Esophagus muscularis mucosa (tissue), 4 donors: ENCODE measurements at places on chromosomes 3 and 15. TPM values are rescaled to one million over a fixed set of nuclear protein-coding genes. Genes with fewer than 3 reads are reported as not detected.

DNA sequence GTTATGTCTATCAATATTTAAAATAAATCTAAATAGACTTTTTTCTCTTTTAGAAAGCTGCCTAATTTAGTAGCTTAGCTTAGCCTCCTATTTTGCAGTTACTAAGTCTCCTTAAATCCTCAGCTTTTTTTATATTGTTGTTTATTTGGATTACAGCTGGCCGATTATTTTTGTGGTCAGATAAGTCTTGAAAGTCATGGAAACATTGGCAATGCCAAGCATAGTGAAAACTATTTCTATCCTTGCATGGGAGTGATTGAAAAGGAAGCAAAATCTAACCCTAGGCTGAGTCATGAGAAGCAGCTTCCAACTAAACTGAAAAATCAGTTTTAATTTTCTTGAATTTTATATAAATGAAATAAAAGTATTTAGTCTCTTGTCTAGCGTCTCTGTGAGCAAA is 1063.0 kb upstream of the GBE1 start:
- no peaks in the 10 kb centered on the region for H3K36me3 ChIP-seq
- no peak overlapping the region for H3K27ac ChIP-seq
- DNase-seq = no peak
- no peak overlapping the region for H3K4me3 ChIP-seq
- no peaks in the 10 kb centered on the region for H3K4me1 ChIP-seq
- H3K27me3 ChIP-seq = no peaks in the 10 kb centered on the region

- no peak for DNase-seq
- H3K4me3 ChIP-seq = no peak overlapping the region
- no peaks in the 10 kb centered on the region for H3K36me3 ChIP-seq
- no peaks in the 10 kb centered on the region for H3K27me3 ChIP-seq
- no peaks in the 10 kb centered on the region for H3K4me1 ChIP-seq
Measured at GRCh38 chr3:34504775-34505174, 706.3 kb downstream of the PDCD6IP start.

- H3K27ac ChIP-seq = no peak overlapping the region
- H3K36me3 ChIP-seq = no peaks in the 10 kb centered on the region
- no peak overlapping the region for H3K4me3 ChIP-seq
- H3K27me3 ChIP-seq = no peaks in the 10 kb centered on the region
- no peak for DNase-seq
Measured at GRCh38 chr15:55434989-55435825, 26.9 kb downstream of the PIERCE2 start.

GRCh38 chr3:37992271-37993066 is 1.9 kb downstream of the VILL start:
- H3K36me3 ChIP-seq = no peaks in the 10 kb centered on the region
- no peak overlapping the region for H3K4me3 ChIP-seq
- H3K27me3 ChIP-seq = no peaks in the 10 kb centered on the region
- peaks cover 28% of the 10 kb centered on the region for H3K4me1 ChIP-seq
- H3K27ac ChIP-seq = no peak overlapping the region

DNA sequence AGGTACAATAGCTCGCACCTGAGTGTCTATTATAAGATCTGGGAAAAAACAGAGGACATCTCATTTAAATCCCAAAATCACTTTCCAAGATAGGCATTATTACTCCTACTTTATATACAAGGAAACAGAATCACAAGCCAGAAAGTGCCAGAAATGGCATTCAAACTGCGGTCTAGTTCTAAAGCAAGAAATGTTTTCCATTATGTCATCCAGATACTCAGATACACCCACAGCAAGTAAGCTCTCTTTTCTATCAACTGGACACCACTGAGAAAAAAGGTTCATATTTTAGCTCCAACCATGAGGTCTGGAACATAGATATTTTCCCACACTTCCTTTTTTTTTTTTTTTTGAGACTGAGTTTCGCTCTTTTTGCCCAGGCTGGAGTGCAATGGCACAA is 8.1 kb downstream of the SLC33A1 start:
- no peak overlapping the region for H3K27ac ChIP-seq
- H3K4me3 ChIP-seq = no peak overlapping the region
- peaks cover 52% of the 10 kb centered on the region for H3K4me1 ChIP-seq

DNA sequence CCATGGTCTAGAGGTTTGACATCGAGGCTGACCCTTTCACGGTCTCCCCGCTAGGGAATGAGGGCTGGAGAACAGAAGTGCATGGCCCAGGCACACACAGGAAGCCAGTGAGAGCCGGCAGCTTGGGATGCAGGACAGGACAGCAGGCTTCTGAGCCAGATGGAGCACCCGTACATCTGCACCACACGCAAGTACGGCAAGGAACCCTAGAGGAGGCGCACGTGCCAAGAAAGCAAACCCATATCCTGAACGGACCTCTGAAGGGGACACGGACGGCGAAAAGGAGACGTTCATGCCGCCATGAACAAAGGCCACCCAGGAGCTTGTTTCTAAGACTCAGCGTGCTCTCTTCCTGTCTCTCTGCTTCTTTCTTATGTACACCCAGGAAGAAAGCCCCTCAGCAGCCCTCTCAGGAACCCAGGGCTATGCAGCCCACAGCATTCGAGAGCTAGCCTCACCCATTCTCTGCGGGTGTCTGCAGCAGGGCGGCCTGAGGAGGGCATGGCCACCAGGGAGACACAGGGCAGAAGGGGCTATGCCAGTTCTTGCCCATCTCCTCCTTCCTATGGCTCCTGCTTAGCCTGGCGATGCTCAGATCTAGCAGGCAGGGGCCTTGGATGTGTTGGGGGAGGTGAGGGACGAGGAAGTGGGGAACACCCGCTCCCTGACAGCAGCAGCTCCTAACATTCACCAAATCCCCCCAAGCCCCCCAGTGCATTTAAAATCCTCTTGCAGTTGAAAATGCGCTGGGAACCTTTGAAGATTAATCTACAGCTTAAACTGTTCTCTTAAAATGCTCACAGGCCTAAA is 81.3 kb downstream of the PCSK6 start:
- H3K27me3 ChIP-seq = no peaks in the 10 kb centered on the region
- H3K4me3 ChIP-seq = no peak overlapping the region
- H3K27ac ChIP-seq = no peak overlapping the region
- H3K36me3 ChIP-seq = no peaks in the 10 kb centered on the region

DNA sequence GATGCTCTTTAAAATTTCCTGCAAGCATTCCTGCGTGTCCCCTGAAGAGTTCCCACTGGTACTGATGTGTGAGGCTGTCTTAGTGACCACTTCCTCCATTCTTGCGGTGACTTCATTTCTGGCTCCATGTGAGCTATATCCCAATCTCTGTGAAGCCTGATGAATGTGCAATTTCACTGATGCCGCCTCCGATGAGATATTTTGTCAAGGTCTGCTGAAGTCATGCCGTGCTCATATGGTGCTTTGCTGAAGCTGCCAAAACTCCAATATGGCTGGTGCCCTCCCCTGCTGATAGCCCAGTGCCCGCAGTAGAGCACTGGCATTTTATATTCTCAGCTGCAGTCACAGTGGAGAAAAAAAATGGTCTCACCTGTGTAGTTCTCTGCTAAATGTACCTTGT is 271.5 kb downstream of the EFHB start:
- no peak overlapping the region for H3K4me3 ChIP-seq
- H3K4me1 ChIP-seq = no peaks in the 10 kb centered on the region

DNA sequence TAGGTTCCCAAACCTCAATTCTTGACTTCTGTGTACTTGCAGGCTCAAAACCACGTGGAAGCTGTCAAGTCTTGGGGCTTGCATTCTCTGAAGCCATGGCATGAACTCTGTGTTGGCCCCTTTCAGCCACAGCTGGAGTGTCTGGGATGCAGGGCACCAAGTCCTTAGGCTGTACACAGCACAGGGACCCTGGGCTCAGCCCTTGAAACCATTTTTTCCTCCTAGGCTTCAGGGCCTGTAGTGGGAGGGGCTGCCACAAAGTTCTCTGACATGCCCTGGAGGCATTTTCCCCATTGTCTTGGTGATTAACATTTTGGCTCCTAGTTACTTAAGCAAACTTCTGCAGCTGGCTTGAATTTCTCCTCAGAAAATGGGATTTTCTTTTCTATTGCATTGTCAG is 135.4 kb downstream of the ATG7 start:
- no peaks in the 10 kb centered on the region for H3K36me3 ChIP-seq
- peak; percentile 47 for DNase-seq
- H3K27me3 ChIP-seq = no peaks in the 10 kb centered on the region
- no peak overlapping the region for H3K4me3 ChIP-seq
- no peak overlapping the region for H3K27ac ChIP-seq
- no peaks in the 10 kb centered on the region for H3K4me1 ChIP-seq

Gene GOLGA6L10
- 0.33 TPM for total RNA-seq

Gene ST8SIA2
- not detected for total RNA-seq

Gene GABRR3
- not detected for total RNA-seq
